ENCODE measurements at places on chromosomes 7 and 10.

DNA sequence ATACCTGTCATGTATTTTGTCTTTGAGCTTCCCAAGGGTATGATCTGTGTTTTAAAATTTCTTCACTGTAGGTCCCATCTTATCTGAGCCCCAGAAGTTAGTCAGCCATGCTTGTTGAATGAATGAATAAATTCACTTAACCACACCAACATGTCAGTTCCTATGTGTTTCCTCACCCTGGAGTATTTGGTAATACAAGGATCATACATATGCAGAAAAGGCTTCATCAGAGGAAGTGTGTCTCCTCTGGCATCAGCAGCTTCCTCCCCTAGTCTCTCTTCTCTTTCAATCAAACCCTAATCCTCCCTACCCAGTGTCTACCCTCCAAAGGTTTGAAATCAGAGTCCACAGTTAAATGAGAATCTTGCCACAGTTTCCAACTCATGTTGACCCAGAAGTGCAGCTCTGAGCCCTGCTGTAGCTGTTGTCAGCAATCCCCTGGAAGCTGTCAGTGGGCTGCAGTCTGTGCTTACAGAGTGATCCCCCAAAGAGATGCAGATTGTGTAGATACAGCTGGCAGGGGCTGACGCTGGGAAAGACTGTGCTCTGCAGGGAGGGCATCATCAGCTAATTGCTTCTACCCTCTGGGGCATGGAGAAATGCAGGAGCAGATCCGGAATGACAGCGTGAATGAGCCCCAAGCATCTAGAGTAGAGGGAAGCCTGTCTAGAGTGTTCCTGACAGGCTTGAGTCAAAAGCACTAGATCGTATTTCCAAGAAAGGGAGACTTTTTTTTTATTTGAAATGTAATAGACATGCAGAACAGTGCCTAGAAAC lies 105.0 kb upstream of the WDR11 start:
- no peak for DNase-seq

GRCh38 chr7:105849122-105849855 lies 27.1 kb downstream of the ATXN7L1 start:
- DNase-seq: peak; percentile 88

DNA sequence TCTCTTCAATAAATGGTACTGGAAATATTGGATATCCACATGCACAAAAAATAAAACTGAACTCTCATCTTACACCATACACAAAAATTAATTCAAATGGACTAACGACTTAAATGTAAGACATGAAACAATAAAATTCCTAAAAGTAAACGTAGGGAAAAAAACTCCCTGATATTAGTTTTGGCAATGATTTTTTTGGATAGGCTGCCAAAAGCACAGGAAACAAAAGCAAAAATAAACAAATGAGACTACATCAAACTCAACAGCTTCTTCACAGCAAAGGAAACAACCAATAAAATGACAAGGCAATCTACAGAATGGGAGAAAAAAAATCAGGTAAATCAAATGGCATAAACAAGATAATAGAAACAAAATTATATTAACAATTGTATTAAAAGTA lies 65.7 kb downstream of the ORC5 start:
- DNase-seq: no peak

DNA sequence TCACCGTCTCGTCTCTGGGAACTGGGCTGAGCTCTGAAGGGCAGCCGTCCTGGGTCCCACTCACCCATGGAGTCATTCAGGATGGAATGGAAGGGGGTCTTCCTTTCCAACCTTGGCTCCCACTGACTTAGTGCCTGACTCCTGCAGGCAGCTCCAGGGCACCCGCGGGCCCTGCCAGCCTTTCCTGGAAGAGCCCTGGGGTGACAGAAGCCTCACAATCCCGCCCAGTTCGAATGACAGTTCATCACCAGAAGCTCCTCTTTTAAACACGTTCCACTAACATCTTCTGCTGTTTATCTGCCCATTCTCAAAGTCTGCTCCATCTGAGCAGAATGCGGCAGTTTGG lies 110.6 kb downstream of the TNS3 start:
- no peak for DNase-seq

All from T-helper 2 cell (primary cell).